Ecto neural progenitor cell (in vitro differentiated cells): ENCODE measurements at places on chromosomes 7 and 10.

DNA sequence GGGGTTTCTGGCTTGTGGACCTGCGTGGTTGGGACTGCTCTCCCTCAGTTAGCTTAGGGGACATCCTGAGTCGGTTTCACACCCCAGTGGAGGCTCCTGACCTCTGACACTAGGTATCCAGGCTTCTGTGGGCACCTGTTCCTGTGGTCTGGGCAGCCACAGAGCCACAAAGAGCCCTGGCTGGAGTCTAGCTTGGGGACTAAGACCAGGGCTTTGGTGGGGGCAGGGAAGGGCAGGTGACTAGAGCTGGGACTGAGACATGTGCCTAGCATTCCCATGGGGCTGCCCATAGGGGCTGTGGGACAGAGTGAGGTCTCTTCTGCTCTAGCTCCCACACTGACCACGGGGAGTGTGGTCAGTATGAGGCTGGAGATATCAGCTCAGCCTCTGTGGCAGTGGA is 4.0 kb upstream of the TMEM270 start:
- DNase-seq = no peak

DNA sequence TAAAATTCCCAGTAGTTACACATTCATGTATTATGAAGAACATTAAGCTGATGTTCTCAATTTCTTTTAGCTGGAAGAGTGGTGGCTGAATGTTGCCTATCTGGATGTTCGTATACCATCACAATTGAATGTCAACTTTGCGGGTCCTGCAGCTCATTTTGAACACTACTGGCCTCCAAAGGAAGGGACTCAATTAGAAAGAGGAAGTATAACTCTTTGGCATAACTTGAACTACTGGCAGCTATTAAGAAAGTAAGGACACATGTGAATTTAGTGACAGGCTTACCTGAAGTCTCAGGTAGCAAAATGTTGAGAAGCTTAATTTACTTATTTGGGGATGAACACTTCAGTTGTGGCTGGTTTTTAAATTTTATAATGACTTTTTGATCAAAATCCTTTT is 15.9 kb downstream of the CROT start:
- DNase-seq = no peak

DNA sequence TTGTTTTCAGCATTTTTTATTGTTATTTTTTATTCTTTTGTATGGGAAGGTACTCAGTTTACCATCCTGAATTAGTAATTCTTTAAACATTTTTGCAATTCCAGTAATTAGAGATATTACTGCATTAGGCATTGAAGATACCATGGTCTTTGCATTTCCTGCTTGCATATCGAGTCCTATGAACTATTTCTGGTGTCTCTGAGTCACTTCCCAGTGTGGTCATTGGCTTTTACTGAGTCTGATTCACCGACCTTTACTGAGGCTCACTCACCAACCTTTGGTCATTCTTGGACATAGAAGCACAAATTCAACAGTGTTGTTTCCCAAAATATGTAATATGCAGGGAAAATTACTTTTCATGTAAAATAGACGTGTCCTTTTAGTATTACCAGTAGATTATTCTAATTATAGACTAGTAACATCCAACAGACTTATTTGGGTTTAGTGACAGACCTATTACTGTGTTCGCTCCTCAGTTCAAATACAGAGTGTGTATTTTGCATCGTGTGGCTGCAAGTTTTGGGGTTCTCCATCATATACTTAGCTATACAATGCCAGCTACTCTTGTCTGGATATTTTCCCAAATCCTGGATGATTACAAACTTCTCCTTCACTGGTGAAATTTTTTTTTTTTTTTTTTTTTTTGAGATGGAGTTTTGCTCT is 180.7 kb upstream of the PRSS1 start:
- DNase-seq = no peak

- DNase-seq = no peak
Measured at GRCh38 chr7:101932083-101932482, 114.7 kb downstream of the CUX1 start.

- no peak for DNase-seq
Measured at GRCh38 chr7:121062671-121063279, 74.3 kb downstream of the CPED1 start.

DNA sequence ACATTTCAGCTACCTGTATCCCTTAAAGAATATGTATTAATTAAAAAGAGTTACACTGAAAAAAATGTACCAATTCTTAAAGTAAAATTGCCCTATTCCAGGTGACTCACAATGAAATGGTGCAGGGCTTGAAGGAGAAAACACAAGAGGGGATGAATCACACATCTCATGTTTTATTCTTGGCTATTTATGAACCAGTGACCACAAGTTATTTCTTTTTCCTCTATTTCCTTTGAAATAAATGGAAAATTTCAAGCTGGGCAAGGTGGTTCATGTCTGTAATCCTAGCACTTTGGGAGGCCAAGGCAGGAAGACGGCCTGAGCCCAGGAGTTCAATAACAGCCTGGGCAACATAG is 106.8 kb downstream of the UBE2H start:
- no peak for DNase-seq

DNA sequence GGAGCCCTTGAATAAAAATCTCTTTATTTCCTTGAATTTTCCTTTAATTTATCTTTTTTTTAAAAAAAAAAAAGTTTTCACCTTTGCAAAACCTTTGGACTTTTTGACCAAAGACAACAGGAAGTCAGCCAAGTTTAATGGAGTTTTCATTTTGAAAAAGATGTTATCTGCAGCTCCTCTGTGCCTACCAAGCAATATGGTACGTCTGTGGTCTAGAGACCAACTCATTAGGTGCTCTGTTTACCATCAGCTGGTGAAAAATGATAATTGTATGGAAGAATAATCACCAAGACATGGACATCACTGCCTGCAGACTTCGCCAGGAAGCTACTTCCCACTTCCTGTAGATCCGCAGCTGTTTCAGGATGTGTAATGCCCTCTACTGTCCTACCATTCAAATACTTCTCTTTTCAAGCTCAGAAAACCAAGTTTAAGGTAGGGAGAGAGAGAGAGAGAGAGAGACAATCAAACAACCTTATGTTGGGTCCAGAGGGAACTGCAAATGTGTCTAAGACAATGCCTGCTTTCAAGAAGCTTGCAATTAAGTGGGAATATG is 18.7 kb downstream of the PLXNA4 start:
- no peak for DNase-seq

GRCh38 chr7:12728192-12728538 is 40.7 kb downstream of the ARL4A start:
- no peak for DNase-seq

- no peak for DNase-seq
Measured at GRCh38 chr7:118844748-118845147, 620.2 kb downstream of the ANKRD7 start.

- DNase-seq = no peak
Measured at GRCh38 chr7:151566897-151567320, 47.2 kb upstream of the RHEB start.

GRCh38 chr7:1649751-1650326 is 20.2 kb upstream of the ELFN1 start:
- DNase-seq = no peak

GRCh38 chr7:20438694-20439376 is 108.1 kb downstream of the ITGB8 start:
- no peak for DNase-seq

- DNase-seq = no peak
Measured at GRCh38 chr10:122225330-122225729, 45.8 kb upstream of the BTBD16 start.

GRCh38 chr7:114175125-114175524 is 239.5 kb upstream of the FOXP2 start:
- no peak for DNase-seq

- DNase-seq = no peak
Measured at GRCh38 chr10:5271526-5271925, 74.9 kb downstream of the AKR1C4 start.

DNA sequence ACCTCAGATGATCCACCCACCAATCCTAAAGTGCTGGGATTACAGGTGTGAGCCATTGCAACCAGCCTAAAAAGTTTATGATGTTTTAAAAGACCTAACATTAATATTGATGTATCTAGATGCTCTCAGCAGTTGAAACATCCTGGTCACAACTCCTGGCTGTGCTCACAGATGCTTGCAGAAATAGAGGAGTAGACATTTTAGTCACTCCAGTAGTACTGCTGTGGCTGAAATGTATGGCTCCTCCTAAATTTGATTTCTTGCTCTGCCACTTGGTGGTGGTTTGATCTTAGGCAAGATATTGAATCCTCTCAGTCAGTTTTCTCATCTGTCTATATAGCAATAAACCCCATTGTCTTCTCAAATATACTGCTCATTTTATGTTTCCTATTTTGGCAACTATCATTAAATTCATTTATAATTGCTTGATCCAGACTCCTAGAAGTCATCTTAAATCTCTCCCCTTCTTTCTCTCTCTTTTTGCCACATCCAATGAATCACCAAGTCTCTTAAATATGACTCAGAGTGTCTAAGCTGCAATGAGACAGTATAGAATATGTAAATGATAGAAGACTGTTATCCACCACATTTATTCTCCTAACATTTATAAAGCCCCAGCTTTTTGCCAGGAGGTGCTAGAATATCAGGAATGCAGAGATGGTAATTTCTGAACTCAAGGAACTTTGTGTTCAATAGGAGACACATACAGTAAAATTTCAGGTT is 78.1 kb upstream of the NRBF2 start:
- no peak for DNase-seq

DNA sequence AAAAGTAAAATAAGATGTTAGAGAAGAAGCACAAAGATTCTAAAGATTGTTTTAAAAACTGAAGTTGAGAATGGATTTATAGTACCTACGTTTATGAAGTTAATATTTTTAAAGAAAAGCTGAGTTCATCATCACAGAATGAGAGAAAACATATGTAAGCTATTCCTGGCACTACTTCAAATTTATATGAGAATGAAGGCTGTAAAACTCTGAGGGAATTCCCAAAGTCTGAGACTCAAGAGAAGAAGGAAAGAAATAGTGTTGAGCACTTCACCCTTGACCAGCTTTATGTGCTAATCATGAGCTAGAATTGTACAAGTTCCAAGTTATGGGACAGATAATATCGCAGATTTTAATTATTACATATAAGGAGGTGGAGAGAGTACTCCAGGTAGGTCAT is 323.7 kb upstream of the GNAI1 start:
- no peak for DNase-seq
